ENCODE measurements at places on chromosomes 6 and 20. TPM values are rescaled to one million over a fixed set of nuclear protein-coding genes. Genes with fewer than 3 reads are reported as not detected.

DNA sequence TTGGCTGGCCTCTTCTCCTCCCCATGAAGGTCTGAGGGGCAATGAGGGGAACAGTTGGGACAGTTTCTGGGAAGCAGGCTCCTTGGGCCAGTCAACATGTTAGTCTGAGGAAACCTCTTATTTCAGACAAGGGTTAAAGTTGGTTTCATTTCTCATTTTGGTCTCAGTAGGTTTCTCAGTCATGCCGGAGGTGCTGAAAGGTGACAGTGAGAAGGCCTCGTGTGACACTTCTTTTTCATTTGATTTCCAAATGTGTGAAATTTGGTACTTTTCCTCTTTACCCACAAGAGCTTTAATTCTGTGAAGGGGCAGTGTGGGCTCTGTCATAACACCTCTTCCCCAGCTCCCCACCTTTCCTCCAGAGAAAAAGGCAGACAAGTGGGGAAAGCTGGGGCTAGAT lies 7.5 kb upstream of the GLP1R start:
- no peak overlapping the region for H3K27ac ChIP-seq
- peaks cover 14% of the 10 kb centered on the region for H3K27me3 ChIP-seq
- H3K4me1 ChIP-seq = no peaks in the 10 kb centered on the region
- no peaks in the 10 kb centered on the region for H3K36me3 ChIP-seq

DNA sequence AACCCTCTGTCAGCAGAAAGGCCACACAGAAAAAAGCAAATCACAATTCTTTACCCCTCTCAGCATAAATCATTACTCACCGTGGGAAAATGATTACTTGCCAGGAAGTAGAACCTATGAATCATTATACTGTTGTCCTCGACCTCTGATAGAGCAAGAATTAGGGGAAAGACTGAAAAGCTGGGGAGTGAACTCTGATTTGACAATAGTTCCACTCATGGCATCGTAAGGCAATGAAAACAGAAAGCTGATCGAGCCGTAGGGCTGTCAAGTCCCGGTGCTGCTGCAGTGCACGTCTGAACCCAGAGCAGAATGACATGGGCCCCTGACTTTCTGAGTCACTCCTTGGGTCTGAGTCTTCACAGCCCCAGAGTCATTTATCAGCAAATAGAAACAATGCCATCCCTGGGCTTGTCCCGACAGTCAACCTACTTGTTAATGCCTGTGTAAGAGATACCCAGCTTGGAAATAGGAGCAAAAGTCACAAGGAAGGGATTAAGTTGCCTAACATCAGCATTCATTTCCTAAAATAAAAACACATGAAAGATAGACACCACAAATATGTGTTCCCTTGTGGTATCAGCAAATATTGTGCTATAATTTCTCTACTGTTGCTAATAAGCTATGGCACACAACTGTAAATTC lies 224.8 kb upstream of the MARCKS start:
- no peak overlapping the region for H3K27ac ChIP-seq
- H3K4me3 ChIP-seq = no peak overlapping the region
- H3K4me1 ChIP-seq = peaks cover 10% of the 10 kb centered on the region
- H3K27me3 ChIP-seq = peaks cover 5% of the 10 kb centered on the region
- H3K36me3 ChIP-seq = no peaks in the 10 kb centered on the region

DNA sequence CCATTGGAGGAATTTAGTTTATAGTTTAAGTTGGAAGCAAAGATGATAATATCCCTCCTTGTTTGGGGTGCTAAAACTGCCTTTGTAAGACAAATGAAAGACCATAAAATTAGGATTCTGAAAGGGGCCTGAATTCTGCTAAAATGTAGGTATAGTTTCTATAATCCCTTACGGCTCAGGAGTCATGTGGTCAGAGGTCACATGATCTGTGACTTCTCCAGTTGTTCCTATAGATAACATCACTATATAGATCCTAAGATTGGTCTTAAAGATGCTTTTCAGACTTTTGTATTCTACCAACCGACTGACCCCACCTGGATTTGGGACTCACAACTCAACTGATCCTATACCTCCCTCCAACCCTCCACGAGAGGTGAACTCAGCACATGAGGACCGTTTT lies 36.6 kb downstream of the ZNF311 start:
- H3K27ac ChIP-seq = no peak overlapping the region
- no peak for DNase-seq

- DNase-seq = no peak
- H3K36me3 ChIP-seq = no peaks in the 10 kb centered on the region
- H3K4me1 ChIP-seq = no peaks in the 10 kb centered on the region
- H3K27ac ChIP-seq = no peak overlapping the region
- peaks cover 5% of the 10 kb centered on the region for H3K27me3 ChIP-seq
Measured at GRCh38 chr6:14408446-14408845, 290.9 kb downstream of the CD83 start.

- H3K4me1 ChIP-seq = no peaks in the 10 kb centered on the region
- H3K4me3 ChIP-seq = no peak overlapping the region
- H3K27me3 ChIP-seq = no peaks in the 10 kb centered on the region
- H3K36me3 ChIP-seq = no peaks in the 10 kb centered on the region
- H3K27ac ChIP-seq = no peak overlapping the region
Measured at GRCh38 chr6:162710936-162711335, 16.6 kb downstream of the PRKN start.

DNA sequence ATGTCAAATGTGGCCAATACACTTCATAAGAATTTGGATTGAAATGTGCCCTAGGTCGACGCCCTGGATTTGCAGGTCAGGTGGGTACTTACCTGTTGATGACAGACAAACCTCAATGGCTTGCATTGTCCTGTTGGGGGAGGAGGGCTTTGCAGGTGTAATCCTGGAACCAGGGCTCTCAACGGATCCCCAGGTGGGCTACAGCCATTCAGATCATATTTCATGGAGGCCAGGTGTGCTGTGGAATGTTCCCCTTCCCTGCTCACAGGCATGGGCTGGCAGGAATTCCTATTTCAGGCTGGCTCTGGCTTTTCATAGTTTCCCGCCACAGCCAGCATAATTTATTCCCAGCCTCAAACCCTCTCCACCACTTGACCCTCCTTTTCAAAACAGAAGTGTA lies 254.7 kb downstream of the SMOC2 start:
- no peak overlapping the region for H3K4me3 ChIP-seq
- no peak for DNase-seq
- H3K4me1 ChIP-seq = no peaks in the 10 kb centered on the region

DNA sequence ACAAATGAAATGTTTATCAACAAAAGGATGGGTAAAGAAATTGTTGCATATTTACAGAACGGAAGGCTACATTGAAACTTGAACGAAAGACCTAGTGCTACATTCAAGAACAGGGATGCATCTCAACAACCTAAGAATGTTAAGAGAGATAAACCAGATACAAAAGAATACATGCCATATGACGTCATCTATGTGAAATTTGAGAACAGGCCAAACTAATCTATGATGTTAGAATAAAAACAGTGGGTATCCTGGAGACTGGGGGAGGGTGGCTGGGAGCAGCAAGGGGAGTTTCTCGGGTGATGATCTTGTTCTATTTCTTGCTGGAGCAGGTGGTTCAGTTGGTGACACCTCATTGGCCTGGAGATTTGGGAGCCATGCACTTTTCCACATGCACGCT lies 81.5 kb downstream of the SULF2 start:
- no peaks in the 10 kb centered on the region for H3K27me3 ChIP-seq
- DNase-seq = no peak
- H3K4me3 ChIP-seq = no peak overlapping the region
- H3K4me1 ChIP-seq = no peaks in the 10 kb centered on the region
- H3K36me3 ChIP-seq = no peaks in the 10 kb centered on the region

DNA sequence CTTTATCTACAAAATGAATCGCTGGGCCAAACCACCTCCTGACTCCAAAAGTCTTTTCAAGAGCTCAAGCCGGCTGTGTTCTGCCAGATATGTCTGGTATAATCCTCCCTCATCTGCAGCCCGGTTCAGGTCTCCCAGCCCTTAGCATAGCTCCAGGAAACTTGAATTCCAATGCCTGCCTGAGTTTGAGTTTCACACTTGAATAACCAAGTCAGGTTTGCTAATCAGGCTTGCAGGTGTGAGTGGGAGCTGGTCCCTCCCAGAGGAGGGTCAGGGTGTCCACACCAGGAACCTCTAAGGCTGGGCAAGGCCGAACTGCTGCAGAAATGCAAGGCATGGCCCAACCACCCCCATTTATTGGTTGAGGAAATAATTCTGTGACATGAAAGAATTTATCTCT lies 96.6 kb downstream of the TMEM242 start:
- H3K27me3 ChIP-seq = peaks cover 1% of the 10 kb centered on the region
- no peaks in the 10 kb centered on the region for H3K36me3 ChIP-seq
- H3K27ac ChIP-seq = no peak overlapping the region

- H3K27ac ChIP-seq = peak overlapping the region; percentile 94
- H3K4me3 ChIP-seq = peak overlapping the region; percentile 77
- H3K4me1 ChIP-seq = peaks cover 31% of the 10 kb centered on the region
- H3K27me3 ChIP-seq = peaks cover 13% of the 10 kb centered on the region
Measured at GRCh38 chr6:87151781-87152525, 3.4 kb upstream of the ZNF292 start.

- H3K27me3 ChIP-seq = no peaks in the 10 kb centered on the region
- peaks cover 16% of the 10 kb centered on the region for H3K36me3 ChIP-seq
- H3K4me3 ChIP-seq = peak overlapping the region; percentile 93
Measured at GRCh38 chr6:27825025-27825793, 87.0 kb downstream of the OR2B2 start.

GRCh38 chr6:70082830-70083229 lies 216.5 kb downstream of the COL19A1 start:
- no peak overlapping the region for H3K4me3 ChIP-seq
- no peak for DNase-seq
- H3K27ac ChIP-seq = no peak overlapping the region

GRCh38 chr6:37731371-37731770 lies 33.7 kb upstream of the MDGA1 start:
- H3K27me3 ChIP-seq = peaks cover 3% of the 10 kb centered on the region
- peaks cover 2% of the 10 kb centered on the region for H3K4me1 ChIP-seq
- DNase-seq = no peak
- H3K36me3 ChIP-seq = no peaks in the 10 kb centered on the region
- no peak overlapping the region for H3K4me3 ChIP-seq

DNA sequence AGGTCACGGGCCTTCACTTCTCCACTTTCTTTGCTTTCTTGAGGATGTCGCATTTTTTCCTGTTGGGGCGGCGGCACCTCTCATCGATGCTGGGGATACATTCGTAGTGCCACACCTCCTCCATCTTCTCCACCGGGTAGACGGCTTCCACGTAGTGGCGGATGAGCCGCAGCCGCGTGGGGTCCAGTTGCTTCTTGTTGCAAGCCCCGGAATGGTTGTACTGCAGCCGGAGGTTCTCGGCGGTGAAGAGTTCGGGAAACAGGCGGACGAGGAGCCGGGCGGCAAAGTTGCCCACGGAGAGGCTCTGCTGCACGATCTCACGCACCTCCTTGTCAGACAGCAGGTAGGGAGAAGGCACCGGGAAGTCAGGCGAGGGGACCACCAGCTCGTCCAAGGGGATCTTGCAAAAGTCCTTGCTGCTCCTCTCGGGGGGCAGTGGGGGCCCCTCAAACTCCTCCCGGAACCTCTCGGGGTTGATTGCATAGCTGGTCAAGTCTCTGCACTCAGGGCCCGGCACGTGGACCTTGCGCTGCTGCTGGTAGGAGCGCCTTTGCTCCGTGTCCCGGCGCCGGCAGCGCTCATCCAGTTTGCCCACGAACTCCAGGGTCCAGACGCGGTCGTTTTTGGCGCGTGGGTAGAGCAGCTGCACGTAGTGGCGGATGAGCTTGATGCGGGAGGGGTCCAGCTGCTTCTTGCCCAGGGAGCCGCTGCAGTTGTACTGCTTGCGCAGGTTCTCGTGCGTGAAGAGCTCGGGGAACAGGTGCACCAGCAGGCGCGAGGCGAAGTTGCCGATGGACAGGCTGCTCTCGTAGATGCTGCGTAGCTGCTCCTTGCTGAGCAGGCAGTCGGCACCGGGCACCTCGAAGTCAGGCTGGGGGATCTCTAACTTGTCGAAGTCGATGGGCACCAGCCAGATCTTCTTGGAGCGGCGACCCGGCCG lies 41.0 kb downstream of the MTRES1 start:
- no peak overlapping the region for H3K4me3 ChIP-seq
- peaks cover 16% of the 10 kb centered on the region for H3K4me1 ChIP-seq
- peaks cover 2% of the 10 kb centered on the region for H3K36me3 ChIP-seq

DNA sequence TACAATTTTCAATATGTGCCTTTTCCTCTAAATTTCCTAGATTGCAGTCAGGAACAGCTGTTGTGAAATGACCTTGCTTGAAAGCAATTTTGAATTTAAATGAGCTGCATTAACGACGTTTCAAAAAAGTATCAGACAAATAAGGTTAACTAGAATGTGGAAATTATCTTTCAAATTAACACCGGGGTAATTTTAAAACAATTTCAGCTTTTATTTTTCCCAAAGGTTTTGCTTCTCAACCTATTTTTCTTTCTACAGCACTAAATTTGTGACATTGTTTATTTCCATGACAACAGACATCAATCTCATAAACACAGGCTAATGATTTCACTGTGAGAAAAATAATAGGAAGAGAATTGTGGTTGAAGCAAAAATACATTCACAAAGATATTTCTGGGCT lies 38.5 kb downstream of the COL12A1 start:
- H3K27ac ChIP-seq = no peak overlapping the region
- no peak overlapping the region for H3K4me3 ChIP-seq
- H3K4me1 ChIP-seq = no peaks in the 10 kb centered on the region
- DNase-seq = no peak

DNA sequence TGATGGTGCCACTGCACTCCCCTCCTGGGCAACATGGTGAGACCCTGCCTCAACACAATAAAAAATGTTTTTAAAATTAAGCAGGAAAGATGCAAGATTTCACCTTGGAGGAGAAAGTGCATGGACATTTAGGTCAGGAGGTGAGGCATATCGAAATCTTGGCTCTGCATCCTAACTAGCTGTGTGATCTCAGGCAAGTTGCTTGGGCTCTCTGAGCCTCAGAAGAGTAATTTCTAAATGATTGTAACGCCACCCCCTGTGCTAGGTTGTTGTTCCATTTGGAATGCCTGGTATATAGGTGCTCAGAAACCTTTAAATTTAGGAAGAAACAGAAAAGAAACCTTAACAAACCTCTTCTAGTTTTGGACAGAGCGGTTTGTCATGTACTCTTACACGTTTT lies 35.9 kb upstream of the C20orf144 start:
- no peak overlapping the region for H3K4me3 ChIP-seq
- H3K27ac ChIP-seq = no peak overlapping the region
- H3K27me3 ChIP-seq = no peaks in the 10 kb centered on the region
- H3K36me3 ChIP-seq = peaks cover 51% of the 10 kb centered on the region
- no peak for DNase-seq
- peaks cover 7% of the 10 kb centered on the region for H3K4me1 ChIP-seq

DNA sequence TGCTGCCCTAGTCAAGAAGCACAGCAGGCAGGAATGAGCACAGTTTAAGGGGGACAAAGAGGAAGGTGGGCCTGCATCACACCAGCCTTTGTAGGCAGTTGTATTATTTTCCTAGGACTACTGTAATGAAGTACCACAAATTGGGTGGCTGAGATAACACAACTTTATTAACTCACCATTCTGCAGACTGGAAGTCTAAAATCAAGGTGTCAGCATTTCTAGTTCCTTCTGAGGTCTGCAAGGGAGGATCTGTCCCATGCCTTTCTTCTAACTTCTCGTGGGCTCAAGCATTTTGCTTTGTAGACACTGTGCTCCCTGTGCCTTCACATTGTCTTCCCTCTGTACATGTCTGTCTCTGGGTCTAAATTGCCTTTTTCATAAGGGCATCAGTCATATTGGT lies 488.5 kb upstream of the JARID2 start:
- no peak overlapping the region for H3K4me3 ChIP-seq
- H3K27ac ChIP-seq = no peak overlapping the region
- H3K36me3 ChIP-seq = no peaks in the 10 kb centered on the region
- H3K4me1 ChIP-seq = peaks cover 2% of the 10 kb centered on the region
- H3K27me3 ChIP-seq = peaks cover 3% of the 10 kb centered on the region

The SOBP gene
- 1.2 TPM for total RNA-seq

The EBF4 gene
- total RNA-seq = not detected

The ECT2L gene
- total RNA-seq = not detected

The CLDN20 gene
- total RNA-seq = not detected

The SLC25A27 gene
- not detected for total RNA-seq

The C6orf120 gene
- 17.4 TPM for total RNA-seq

The PDE7B gene
- total RNA-seq = 0.29 TPM
